ENCODE measurements at places on chromosomes 2 and 18. TPM values are rescaled to one million over a fixed set of nuclear protein-coding genes. Genes with fewer than 3 reads are reported as not detected.

GRCh38 chr2:217184242-217184641 is 324.4 kb upstream of the TNP1 start:
- no peak for DNase-seq

GRCh38 chr2:109609352-109610024 is 4.3 kb downstream of the SEPTIN10 start:
- no peak for DNase-seq

- DNase-seq = no peak
Observed at GRCh38 chr18:40558706-40559392, 1396.2 kb upstream of the PIK3C3 start.

GRCh38 chr2:31286961-31287550 is 53.1 kb downstream of the EHD3 start:
- DNase-seq = no peak

- DNase-seq = no peak
Observed at GRCh38 chr2:18078216-18078615, 199.7 kb downstream of the KCNS3 start.

DNA sequence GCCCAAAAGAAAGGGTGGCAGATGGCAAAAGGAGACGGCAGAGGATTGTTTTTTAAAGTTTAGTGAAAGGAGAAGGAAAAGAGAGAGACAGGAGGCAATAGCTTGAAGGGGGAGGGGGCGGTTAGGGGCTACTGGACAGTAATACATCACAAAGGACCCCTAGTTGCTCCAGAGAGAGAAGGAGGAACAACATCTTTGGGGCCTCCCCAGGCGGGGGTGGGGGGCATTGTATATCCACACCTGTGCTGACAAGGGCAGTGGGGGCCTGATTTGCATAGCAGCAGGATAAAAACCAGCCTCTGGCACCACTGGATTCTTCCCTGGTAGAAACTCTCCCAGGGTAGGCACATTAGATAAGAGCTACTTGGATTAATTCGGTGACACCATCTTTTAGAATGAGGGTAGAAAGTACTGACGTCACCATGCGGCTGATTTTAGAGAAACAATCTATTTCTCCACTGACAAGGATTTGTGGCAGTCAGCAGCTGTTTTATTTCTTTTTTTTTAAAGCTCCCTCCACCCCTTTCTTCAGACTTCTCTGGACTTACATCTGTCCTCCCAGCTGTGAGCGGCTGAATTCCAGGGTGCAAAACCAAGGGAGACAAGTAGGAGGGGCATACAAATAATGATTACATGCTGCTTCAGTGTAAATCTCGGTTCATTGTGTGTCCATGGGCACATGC is 199.8 kb upstream of the NRP2 start:
- peak; percentile 81 for DNase-seq

Gene ME2
- 62.8 TPM for total RNA-seq

Gene APCDD1
- 47.1 TPM for total RNA-seq

Gene COLEC11
- 19.1 TPM for total RNA-seq

Gene TMSB10
- 1,300 TPM for total RNA-seq

Gene LIMS1
- total RNA-seq = 123 TPM

Gene ERMN
- not detected for total RNA-seq

Measured in esophagus muscularis mucosa (tissue), 4 donors.